ENCODE measurements at places on chromosomes 13 and 19.

DNA sequence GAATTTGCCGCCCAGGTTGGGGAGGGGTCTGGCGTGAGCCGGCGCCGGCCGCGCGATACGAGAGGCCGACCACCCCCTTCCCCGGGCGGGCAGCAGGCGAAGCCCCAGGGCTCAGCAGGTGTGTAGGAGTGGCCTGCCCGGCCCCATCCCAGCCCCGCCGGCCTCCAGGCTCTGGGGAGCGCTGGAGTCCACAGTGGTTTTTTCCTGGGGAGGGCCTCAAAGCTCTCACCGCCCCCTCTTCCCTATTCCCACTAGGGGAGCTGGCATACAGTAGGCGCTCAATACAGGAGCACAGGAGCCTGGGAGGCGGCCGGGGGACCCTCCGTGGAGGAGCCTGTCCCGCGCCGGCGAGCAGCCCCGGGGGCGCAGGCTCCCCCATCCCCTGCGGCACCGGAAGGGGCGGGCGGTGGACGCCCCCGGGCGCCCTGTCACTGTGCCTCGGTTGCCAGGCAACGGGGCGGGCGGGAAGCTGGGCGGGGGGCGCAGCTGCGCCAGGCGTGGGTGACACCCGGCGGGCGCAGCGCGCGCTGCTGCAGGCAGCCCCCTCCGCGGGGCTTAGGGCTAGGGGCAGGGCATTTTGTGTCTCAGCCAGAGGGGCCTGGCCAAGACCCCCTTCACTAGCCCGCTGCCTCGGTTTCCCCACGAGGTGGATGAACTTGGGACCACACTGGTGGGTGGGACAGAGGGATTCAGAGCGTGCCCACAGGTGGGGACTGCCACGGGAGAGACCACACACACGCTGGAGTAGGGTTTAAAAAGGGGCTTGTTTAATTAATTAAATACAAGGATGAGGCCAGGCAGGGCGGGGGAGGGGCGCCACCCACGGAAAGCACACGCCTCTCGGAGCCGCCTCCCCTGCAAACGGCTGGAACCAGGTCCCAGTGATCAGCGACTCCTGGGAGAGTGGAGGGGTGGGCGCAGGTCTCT is 3.6 kb upstream of the REXO1 start:
- no peak for DNase-seq

DNA sequence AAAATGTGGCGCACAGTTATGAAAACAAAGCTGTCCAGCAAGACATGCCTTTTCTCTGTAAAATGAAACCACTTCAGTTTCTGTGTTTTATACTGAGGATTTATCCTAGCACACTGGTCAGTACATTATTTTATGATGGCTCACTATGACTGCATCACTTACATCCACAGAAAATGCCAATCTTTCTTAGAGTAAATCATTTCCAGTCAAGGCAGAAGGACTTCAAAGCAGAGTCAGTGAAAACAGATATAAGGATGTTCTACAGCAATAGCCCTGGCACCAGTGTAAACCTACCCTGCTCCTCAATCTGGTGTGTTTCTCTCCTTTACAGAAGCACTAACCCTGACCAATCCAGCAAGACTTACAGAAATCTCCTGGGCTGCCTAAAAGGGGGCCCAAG is 473.5 kb downstream of the GPC6 start:
- DNase-seq = peak; percentile 56

DNA sequence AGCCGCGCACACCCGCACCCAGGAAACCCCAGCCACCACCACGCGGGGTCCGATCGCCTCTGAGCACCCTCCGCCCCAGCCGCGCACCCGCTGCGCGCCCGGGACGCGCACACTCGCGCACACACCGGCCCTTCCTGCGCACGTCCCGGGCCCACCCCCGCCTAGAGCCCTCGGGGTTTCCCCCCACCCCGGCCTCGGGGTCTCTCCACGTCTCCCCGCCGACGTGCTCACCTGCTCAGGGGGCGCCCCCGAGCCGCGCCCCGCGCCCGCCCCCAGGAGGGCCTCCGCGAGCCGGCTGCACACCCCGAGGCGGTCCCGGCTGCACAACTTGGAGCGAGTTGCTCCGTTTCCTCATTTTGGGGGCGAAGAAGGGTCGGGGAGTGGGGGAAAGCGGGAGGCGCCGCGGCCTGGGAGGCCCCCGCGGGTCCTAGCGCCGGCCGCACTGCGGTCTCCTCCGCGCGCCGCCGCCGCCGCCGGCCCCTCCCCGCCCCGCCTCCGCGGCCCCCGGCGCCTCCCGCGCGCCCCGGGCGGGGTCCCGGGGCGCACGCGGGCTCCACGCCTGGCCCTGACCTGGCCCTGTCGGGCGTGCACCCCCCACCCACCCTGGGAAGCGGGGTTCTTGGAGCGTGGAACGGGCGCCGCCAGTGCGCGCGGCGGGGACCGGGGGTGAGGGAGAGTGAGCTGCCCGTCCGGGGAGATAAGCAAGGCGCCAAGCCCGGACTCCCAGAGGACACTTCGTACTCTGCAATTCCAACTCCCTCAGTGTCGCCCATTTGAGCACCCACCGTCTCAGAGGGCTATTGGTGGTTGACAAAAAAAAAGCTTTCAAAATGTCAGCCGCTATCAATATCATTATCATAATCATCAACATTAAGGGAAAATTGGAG is at the start of gene MATK:
TSS of gene MATK (minus strand) at position 444 of the 887 bp plus-strand sequence. CDS start 1,246 bp downstream, outside the sequence.
- DNase-seq = no peak

DNA sequence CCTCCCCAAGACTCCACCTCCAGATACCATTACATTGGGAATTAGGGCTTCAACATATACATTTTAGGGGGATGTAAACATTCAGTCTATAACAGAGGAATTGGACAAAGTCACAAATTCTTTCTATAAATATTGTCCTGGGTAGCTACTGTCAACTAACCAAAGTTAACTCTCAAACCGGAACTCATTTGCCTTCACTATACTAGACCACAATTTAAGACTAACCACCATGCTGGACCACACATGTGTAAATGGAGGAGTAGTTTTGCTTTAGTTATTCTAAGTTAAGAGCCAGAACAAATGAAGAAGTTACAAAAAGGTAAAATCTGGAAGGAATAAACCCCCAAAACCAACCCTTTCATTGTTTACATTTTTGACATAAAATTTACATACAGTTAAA is 222.8 kb downstream of the NDFIP2 start:
- no peak for DNase-seq

GRCh38 chr19:15181394-15181793 is 19.4 kb downstream of the NOTCH3 start:
- DNase-seq = no peak

DNA sequence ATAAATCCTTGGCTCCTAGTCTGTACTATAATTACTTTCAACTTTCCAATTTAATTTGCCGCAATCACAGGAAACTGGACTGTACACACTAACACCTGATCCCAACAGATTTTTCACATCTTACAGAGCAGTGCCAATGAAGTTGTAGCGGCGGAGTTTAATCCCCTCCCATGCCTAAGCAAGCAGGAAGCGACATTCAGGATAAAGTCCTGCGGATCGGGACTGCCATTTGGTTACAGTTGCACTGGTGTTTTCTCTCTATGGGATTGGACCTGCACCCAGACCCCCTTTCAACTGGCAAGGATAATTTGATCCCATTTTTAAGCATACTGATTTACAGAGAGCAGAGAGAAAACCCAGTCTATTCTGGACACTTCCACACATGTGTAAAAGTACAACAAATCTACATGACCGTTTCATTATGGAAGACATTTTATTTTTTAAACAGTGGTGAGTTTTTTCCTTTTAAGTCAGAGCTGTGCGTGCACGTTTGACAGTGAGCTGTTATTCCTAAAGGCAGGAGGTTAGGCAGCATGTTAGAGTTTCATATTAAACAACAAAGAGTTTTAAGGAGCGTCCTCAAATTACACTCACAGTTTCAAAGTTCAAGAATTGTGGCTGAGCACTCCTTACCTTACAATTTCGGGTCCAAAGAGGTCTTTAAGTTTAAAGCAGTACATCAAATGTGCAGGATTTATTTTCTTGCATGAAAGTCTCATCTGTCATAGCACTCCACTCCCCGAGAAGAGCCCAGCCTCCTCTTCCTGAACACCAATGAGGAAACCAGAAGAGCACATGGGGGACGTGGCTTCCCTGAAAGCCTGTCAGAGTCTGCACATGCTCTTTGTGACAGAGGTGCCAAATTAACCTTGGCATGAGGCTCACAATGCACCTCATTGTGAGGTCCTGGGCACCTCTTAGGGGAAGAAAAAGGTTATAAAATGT is 141.6 kb upstream of the RFC3 start:
- DNase-seq = peak; percentile 29

- DNase-seq = no peak
These were observed 37.9 kb downstream of the N4BP2L1 start for GRCh38 chr13:32390048-32390447.

DNA sequence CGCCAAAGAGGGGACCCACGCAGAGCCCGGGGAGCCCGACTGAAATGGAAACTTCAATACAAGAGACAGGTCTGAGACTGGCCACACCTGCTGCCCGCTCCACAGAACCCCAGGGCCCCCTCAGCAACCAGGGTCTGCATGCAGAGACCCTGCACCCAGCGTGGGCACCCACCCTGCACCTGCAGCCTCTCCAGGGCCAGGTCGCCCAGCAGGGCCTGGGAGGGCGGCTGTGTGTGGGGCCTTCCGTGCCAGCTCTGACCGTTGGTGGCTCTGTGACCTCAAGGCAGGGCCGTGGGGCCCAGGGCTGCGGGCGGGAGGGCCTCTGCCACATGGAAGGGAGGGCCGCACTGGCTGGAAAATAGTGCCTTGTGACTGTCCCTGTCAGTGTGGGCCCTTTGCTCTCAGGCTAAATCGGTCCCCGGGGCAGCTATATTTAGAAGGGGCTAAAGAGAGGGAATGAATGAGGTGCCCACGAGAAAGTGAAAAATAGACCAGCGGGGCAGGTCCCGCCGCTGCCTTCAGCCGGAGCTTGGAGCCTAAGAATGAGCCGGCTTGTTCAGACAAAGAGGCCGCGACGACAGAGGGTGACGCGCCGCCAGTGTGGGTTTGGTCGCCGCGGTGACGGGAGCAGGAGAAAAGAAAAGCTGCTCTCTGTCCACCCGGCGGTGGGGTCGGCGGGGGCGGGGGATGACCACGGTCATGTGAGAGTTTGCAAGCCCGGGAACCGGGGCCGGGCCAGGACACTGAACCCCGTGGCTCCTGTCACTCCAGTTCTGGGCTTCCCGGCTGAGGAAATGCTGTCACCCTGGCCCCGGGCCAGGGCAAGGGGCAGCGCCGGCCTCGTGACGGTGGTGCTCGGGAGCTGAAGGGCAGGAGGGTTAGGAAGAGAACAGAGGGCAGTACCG is 70.5 kb downstream of the GADD45B start:
- peak; percentile 39 for DNase-seq

- DNase-seq = no peak
These were observed 290.4 kb downstream of the DIAPH3 start for GRCh38 chr13:59873309-59873708.

GRCh38 chr19:797528-798414 is 519 bp downstream of the PTBP1 start:
- DNase-seq = peak; percentile 87

GRCh38 chr13:96816874-96817273 is 177.4 kb downstream of the OXGR1 start:
- no peak for DNase-seq

- no peak for DNase-seq
These were observed 47.4 kb downstream of the COG3 start for GRCh38 chr13:45512098-45512496.

GRCh38 chr19:11087870-11088505 is 1.3 kb upstream of the LDLR start:
- no peak for DNase-seq

DNA sequence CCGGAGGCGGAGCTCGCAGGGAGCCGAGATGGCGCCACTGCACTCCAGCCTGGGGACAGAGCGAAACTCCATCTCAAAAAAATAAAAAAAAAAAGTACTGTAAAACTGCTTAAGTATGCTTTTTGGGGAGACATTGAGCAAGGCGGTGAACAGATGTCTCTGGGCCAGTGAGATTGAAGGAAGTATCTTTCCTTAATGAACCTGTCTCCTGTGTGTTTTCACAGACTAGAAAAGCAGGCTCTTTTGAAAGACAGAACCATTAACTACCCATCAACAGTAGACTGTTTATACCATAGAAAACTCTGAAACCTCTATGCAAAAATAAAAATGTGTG is 1.5 kb upstream of the ECH1 start:
- DNase-seq = no peak

DNA sequence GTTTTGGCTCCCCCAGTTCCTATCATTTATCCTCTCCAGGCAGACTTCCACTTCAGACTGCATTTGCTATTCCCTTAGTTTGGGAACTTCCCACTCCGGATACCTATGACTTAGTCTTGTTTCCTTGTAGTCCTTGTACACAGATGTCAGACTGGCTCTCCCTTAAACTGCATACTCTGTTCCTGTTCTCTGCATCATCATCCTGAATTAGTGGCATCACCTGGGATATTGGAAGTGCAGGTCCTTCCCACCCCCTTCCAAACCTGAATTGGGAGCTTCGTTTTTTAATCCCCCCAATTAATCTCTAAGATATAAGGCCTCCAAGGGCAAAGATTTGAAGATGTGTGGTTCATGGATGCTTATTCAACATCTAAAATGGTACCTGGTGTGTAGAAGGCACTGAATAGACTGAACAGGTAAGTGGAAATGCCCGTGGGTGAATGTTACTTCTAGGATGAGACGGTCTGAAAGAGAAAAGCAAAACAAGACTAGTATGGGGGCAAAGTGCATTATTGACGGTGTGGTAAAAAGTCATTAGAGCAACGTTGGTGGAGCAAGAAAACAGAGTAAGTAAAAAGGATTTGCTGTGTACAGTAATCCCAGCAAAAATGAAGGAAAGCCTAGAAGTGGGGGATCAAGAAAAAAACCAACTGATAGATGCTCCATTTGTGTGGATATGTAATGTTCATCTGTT is 9.6 kb downstream of the MIR17HG start:
- no peak for DNase-seq
